ENCODE measurements at places on chromosomes 7 and 10.

DNA sequence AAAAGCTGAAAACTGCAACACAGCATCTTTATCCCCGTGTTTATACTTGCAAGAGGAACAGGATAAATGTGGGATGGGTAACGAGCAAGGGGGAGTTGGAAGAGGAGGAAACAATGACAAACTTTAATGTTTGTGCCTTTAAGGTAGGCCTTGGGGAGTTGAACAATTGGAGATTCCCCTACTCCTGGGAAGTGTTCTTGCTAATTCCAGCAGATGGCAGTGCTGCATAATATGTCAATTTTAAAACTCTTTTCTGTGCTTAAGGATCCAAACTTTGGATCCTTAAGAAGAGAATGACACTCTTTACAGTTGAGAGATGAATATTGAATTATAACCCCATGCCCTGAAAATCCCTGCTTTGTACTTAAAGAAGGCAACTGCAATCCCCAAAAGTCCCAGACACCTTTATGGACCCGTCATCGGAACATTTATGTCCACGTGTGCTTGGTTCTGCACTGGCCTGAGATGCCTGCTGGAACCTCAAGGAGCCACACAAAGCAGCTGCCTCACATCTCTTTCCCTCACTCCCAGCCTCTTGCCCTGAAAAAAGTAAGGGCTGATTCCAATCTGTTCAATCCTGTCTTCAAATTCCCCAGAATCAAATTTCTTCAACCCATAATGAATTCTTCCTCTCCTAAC is 12.0 kb downstream of the IFIT5 start:
- DNase-seq, result peak; percentile 40

GRCh38 chr10:124736491-124737136 is 7.6 kb downstream of the FAM53B start:
- DNase-seq, result no peak

DNA sequence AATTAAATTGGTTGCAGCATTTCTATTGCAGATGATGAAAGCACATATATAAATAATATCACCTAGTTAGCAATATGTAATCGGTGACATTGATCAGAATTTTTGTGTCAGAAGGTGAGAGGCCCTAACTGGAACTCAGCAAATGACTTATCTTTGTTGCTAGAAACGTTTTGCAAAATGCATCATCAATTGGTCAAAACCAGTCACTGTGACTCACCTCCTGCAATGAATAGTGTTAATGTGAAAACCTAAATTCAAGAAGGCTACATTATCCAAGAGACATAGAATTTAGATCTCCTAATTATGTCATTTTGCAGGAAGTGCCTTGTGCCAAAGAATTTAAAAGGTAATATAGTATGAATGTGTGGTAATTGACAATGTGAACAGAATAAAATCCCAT is 9.8 kb upstream of the PNLIPRP3 start:
- DNase-seq, result peak; percentile 49

GRCh38 chr7:109622320-109622719 is 1052.6 kb downstream of the DNAJB9 start:
- no peak for DNase-seq

- DNase-seq, result no peak
Observed at GRCh38 chr10:63627881-63628296, 106.7 kb downstream of the REEP3 start.

GRCh38 chr10:43162604-43163003 is 24.4 kb downstream of the CSGALNACT2 start:
- DNase-seq, result no peak

GRCh38 chr10:133123050-133123745 is 35.5 kb downstream of the ADGRA1 start:
- no peak for DNase-seq

GRCh38 chr7:151191544-151191943 is 4.5 kb upstream of the ASB10 start:
- no peak for DNase-seq

DNA sequence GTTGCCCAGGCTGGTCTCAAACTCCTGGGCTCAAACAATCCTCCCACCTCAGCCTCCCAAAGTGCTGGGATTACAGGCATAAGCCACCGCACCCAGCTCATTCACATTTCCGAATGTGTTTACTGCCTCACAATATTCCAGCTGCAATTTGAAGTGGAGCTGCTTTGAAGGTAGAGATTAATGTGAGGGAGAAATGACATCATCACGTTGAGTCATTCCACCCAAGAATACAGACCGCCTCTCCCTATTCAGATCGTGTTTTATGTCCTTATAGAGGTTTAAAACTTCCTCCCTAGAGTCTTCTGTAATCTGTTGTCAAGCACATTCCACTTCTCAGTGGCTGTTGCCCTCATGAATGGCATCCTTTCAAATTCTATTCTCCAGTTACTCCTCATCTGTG is 100.4 kb upstream of the PDGFA start:
- peak; percentile 61 for DNase-seq

DNA sequence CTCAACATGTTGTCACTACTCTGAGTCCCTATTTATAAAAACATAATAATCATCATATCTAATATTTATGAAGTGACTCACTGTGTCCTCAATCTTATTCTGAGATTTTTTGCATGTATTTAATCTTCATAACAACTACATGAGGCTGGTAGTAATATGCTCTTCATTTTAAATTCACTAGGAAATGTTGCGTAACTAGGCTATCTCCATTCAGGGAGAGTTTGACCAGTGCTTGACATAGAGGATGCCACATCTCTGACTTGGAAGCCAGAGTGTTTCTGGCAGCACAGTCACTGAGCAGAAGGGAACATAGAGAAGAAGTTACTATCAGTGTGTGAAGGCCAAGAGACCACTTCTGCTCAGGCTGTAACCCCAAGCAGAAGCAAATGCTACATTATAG is 88.9 kb downstream of the FAM13C start:
- no peak for DNase-seq

- no peak for DNase-seq
Observed at GRCh38 chr10:13813550-13813949, 226.8 kb downstream of the PRPF18 start.

DNA sequence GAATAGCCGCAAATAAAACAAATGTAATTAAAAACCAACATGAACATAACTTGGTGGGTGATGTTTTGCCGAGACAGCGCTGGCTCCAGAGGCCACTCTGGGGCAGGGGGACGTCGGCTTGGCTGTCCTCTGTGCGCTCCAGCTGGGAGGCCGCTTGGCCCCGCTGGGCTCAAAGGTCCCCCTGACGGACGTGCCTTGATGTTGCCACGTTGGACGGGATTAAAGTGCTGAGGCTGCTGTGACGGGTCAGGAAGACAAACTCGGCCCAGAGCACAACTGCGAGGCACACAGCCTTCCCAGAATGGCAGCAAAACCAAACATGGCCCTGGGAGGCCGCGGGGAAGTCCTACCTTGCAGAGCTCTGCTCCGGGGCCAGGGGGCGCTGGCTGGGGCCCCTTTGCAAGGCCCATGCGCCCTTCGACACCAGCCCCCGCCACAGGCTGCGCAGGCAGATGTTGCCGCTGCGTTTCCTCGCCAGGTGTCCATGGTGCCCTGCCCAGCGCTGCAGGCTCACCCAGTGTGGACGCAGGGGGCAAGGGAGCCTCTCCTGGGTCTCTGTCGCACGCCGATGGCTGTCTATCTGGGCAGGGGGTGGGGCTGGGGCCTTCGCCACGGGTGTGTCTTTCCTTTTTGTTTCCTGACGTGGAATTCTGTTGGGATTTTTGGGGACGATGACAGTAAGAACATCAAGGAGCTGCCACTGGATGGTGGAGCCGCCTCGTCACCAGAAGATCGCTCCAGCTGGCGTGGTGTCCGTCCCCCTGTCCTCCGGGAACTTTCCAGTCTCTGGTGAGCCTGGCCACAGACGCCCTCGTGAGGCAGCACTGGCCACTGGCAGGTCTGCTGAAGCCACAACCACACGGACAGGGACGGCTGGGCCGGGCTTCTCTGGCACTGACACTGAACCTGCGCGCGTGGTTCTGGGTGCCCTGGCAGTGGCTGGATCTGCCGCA is 99.6 kb upstream of the DIP2C start:
- DNase-seq, result no peak

GRCh38 chr7:1459920-1460820 is 900 bp upstream of the MICALL2 start:
- no peak for DNase-seq

- no peak for DNase-seq
Observed at GRCh38 chr10:22611425-22612115, 102.8 kb downstream of the PIP4K2A start.

DNA sequence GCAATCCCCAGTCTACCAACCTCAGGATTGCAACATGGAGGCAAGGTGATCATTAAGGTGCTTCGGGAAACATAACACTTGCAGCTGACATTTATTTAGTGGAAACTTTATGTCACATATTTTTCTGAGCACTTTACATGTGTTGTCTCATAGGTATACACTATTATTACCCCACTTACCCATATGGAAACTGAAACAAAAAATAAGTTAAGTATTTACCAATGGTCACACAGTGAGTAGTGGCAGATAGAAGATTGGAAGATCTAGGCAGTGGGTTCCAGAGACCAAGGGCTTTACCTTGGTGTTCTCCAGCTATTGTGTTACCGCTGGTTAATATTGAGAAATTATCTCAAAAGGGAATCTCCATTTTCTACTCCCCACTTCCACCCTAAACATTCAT is 1279.1 kb upstream of the SORCS1 start:
- no peak for DNase-seq

DNA sequence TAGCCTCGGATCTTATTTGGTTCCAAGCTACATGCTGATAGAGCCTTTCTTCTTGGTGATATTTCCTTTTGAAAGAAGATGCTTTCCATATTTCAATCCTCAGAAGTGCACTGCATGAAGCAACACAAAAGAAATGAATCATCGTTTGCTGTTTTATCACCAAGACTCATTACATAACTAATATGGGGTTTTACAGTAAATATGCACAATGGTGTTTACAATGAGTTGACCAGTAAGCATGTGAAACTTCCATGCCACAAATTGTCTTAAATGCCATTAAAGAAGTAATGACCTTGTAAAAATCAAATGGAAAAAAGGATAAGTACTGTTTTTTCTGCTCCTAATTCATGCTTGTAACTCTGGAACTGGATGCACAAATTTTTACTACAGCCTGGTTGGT is 1017.0 kb upstream of the GHITM start:
- DNase-seq, result peak; percentile 9

GRCh38 chr10:71214641-71215559 is 2.5 kb downstream of the UNC5B start:
- no peak for DNase-seq

DNA sequence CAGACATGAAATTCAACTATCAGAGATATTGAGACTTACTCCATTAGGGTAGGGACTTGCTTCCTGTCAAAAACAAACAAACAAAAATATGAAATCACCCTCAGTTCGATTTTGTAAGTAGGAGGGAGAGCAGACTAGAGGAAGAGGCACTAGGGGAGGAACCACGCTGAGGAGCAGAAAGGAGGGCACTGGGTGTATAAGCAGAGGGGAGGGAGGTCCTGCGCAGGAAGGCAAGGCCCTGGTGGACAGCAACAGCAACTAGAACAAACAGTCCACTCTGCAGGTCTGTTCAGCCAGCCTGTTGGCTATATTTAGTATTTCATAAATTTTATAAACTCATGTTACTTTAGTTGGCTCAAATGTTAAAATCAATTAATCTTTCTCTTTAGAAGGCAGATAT is 937.1 kb upstream of the C7orf33 start:
- no peak for DNase-seq

- no peak for DNase-seq
Observed at GRCh38 chr7:102188746-102189145, 97.9 kb upstream of the SH2B2 start.

- no peak for DNase-seq
Observed at GRCh38 chr7:100488333-100489095, 4.8 kb downstream of the NYAP1 start.

- DNase-seq, result peak; percentile 77
Observed at GRCh38 chr10:48589266-48589665, 15.6 kb downstream of the ARHGAP22 start.

DNA sequence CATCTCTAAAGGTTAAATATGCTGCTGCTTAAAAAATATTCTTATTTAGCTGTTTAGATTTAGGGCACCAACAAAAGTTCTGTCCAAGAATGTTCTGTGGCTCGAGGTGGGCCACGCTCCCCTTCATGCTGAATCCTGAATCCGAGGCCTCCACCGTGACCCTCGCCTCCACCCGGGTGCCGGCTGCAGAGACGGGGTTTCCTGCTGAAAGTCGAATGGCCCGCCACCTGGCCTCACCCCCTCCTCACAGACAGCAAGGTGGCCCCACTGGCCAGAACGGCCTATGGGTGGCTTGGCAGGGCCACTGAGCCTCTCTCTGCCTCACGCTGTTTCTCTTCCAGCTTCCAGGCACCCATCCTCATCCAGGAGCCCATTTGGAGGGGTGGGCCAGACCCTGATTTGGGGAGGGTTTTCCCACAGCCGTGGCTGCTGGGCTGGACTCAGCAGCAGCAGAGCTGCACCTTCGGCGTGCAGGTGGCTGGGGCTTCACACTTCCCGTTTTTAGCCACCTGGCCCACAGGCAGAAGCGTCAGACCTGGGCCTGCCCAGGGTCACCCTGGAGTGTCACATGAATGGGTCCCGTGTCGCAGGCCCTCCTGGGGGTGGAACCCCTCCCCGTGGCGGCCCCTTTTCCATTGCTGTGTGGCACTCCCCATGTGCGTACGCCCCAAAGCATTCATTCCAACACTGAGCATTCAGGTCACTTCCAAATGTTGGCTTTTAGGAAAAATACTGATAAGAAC is 26.3 kb upstream of the ADGRA1 start:
- DNase-seq, result no peak

GRCh38 chr7:129188372-129188891 is at the start of gene SMO:
SMO (plus strand) TSS chr7:129188633; CDS start chr7:129189152, 519 bp downstream.
- DNase-seq, result no peak

GRCh38 chr7:140732416-140732815 is 35.9 kb downstream of the NDUFB2 start:
- no peak for DNase-seq

- DNase-seq, result no peak
Observed at GRCh38 chr7:127080576-127080975, 172.2 kb downstream of the GRM8 start.

- no peak for DNase-seq
Observed at GRCh38 chr7:93374345-93374940, 142.3 kb downstream of the VPS50 start.

DNA sequence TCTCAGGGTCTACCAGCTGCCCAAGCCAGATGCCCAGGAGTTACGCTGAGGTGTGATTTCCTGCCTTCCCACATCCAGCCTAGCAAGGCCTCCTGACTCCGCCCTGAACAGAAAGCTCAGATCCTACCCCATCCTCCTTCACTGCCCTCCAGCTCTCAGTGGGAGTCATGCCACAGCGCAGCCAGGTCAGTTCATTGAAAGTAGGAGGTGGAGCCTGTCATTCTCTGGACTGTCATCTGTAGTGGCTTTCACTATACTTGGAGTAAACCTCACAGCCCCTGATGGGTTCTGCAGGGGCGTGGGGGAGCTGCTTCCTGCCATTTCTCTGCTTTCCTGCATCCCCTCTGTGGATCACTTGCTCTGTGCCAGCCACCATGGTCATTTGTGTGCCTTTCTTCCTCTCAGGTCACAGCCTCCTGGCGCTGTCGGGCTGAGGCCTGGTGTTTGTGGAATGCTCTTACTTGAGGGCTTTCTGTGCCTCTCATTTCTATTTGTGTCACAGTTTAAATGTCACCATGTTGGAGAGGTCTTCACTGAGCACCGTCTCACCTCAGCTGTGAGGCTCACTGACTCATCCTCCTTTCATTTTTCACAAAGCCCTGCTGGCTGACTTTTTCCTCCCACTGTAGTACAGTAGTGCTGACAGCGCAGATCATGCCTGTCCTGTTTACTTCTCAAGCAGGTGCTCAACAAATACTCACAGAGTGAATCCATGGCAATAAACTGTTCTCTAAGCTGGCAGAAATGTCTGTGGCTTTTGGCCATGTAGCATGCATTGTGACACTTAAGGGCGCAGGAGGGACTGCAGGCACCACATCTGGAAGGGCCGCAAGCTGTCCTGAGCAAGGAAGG is 61.0 kb upstream of the TMEM248 start:
- DNase-seq, result no peak

- peak; percentile 88 for DNase-seq
Observed at GRCh38 chr10:119667562-119668328, 16.6 kb downstream of the BAG3 start.

All from HS-5 (cell line).